CD4-positive, alpha-beta T cell treated with Interleukin-1 beta for 1 hour (primary cell): ENCODE measurements at places on chromosomes 2 and 18.

GRCh38 chr18:11511434-11512095, 97.8 kb upstream of the SLC35G4 start:
- DNase-seq: no peak

- DNase-seq: no peak
These were observed 18.7 kb upstream of the IMPA2 start for GRCh38 chr18:11962597-11962996.

- DNase-seq: no peak
These were observed 49.0 kb downstream of the NCOA1 start for GRCh38 chr2:24540011-24540477.

DNA sequence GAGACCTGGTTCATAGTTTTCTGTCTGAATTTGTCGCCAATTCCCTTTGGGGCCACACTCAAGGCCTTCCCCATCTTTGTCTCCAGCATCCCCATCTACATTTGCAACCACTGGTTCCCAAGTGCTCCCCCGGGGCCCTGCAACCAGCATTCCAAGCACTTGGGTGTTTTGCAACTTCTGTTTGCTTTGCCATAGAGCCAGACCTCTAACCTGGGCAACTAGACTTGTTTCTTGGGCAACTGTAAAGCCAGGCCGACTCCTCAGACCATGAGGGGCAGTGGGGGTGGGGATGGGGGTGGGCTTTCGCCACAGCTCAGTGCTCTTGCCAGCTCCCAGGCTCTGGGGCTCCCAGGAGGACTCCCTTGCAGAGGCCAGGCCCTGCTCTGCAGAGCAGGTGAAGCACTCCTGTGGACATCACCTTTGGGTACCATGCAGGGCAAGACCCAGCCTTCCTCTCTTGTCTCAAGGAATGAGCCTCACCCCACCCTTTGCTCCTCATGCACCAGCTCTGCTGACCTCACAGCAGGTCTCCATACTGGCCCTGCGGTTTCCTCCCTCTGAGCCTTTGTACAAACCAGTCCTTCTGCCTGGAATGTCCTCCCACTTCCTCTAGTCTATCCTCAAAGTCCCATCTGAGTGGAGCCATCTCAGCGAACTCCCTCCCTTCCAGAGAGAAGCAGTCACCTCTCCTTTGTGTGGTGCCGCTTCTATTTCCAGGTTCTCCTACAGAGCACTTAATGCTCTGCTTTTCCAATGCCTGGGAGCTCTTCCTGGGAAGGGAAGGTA, 126.7 kb upstream of the MYCN start:
- DNase-seq: no peak
